ENCODE measurements at places on chromosomes 3 and 15.

GRCh38 chr3:116916836-116917235 lies 207.3 kb downstream of the TUSC7 start:
- no peak for DNase-seq

- DNase-seq: peak; percentile 25
Measured at GRCh38 chr3:53709860-53710674, 136.2 kb downstream of the CHDH start.

GRCh38 chr15:36831125-36831903 lies 251.9 kb downstream of the CDIN1 start:
- DNase-seq: no peak

- DNase-seq: no peak
Measured at GRCh38 chr15:84772031-84772430, 23.6 kb downstream of the ZNF592 start.

DNA sequence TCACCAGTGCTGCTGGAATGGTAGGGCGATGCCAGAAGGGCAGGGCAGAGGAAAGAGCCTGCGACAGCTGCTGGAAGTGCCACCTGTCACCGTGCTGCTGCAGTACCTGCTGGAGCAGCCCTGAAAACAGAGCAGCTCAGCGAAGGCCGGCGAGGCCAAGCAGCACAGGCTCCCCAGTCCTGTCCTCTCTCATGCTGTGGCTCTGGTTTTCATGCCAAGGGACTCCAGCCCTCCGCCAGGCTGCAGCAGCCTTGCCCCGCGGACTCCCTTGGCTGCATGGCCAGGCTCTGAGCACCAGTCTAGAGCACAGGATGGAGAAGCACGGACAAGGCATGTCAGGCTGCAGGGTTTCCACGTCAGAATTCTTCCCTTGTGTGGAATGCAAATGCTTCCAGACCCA lies 43.9 kb downstream of the ADCY5 start:
- DNase-seq: no peak

DNA sequence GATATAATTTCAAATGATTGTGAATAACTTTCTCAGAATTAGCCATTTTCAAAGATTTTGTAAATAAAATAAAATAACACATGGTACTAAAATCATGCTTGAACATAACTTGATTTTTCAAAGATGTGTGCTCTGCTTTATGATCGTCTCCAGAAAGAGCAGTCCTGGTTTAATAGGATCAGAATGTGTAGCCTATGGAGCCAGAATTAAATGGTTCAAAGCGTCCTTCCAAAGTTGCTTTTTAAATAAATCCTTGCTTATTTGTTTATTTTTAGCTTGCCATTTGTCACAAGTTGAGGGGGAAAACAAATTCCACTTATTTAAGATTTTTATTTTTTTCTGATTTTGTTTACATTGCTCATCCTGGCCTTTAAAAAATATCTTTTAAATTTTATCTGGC lies 123.7 kb upstream of the SPRED1 start:
- DNase-seq: no peak

- no peak for DNase-seq
Measured at GRCh38 chr3:169668072-169668956, 4.8 kb upstream of the MECOM start.

DNA sequence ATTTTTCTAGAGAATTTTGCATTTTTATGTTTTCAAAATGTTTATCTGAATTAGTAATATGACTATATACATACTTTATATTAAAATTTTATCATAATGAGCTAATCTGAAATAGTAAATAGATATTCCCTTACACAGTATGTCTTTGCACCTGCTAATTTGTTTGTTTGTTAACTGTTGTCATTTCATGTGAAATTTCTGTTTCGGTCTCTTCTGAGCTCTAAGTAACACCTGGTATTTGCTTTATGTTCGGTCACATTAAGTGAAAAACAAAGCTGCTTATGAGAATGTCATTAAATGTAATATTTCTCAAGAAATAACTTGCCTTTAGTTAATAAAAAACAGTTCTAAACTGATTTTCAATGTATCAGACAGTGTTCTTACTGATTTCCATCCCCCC lies 61.1 kb downstream of the FNDC3B start:
- no peak for DNase-seq
